ENCODE measurements at places on chromosomes 5 and 9.

GRCh38 chr9:99184110-99184474 is 37.6 kb downstream of the ALG2 start:
- DNase-seq, result no peak

DNA sequence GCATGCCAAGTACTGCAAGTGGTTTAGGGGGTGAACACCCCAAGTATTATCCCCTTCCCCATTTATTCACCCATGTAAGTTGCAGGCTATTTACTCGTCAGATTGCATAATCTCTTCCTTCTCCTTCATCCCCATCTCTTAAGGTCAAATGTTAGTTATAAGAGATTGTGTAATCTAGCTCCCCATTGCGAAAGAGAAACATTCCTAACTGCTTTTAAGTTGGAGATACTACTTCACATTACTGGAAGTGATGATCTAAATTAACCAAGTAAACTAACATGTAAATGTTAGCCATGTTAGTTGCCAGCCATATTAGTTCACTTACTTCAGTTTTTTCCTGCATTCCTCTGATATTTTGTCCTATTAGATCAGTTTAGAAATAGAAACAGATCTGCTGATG is 262.3 kb downstream of the TAF11L14 start:
- no peak for DNase-seq

- DNase-seq, result peak; percentile 62
Measured at GRCh38 chr9:92983984-92984589, 36.8 kb downstream of the FGD3 start.

DNA sequence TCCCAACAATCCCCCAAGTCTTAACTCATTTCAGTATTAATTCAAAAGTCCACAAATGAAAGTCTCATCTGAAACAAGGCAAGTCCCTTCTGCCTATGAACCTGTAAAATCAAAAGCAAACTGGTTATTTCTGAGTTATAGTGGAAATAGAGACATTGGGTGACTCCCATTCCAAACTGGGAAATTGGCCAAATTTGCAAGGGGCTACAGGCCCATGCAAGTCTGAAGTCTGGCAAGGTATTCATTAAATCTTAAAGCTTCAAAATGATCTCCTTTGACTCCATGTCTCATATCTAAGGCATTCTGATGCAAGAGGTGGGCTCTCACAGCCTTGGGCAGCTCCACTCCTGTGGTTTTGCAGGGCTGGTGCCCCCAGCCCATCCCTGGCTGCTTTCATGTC is 167.9 kb downstream of the HTR1A start:
- no peak for DNase-seq

- DNase-seq, result no peak
Measured at GRCh38 chr5:136113606-136114005, 19.0 kb upstream of the SMAD5 start.

Measured in activated CD4-positive, alpha-beta T cell treated with anti-CD3 and anti-CD28 coated beads for 48 hours (primary cell).